Frontal cortex (tissue), 4 donors: ENCODE measurements at places on chromosomes 5 and 9. TPM values are rescaled to one million over a fixed set of nuclear protein-coding genes. Genes with fewer than 3 reads are reported as not detected.

The GABRB2 gene
- 71.7 TPM for total RNA-seq

The PPP1R26 gene
- total RNA-seq = 35.5 TPM

The PCYOX1L gene
- 11.0 TPM for total RNA-seq

The LHX2 gene
- total RNA-seq = 73.0 TPM

The SLC6A3 gene
- not detected for total RNA-seq

The SLC30A5 gene
- 66.0 TPM for total RNA-seq

The PCDHA3 gene
- total RNA-seq = 16.3 TPM

The F12 gene
- 2.4 TPM for total RNA-seq

The SLC45A2 gene
- 0.41 TPM for total RNA-seq

The CENPK gene
- total RNA-seq = 8.6 TPM

The C9orf153 gene
- total RNA-seq = not detected

The KCNT1 gene
- 3.7 TPM for total RNA-seq

The APBB3 gene
- total RNA-seq = 23.2 TPM

The PGM5 gene
- 3.3 TPM for total RNA-seq

The IFNA21 gene
- total RNA-seq = not detected

The IQGAP2 gene
- 9.4 TPM for total RNA-seq

The PCDHB2 gene
- 13.0 TPM for total RNA-seq

The PCDHA11 gene
- total RNA-seq = 29.3 TPM

The SPARC gene
- 74.6 TPM for total RNA-seq

The SHOC1 gene
- total RNA-seq = not detected

The TMC1 gene
- 0.82 TPM for total RNA-seq

The NIM1K gene
- total RNA-seq = 8.2 TPM

The GPRIN1 gene
- total RNA-seq = 101 TPM

The PCDHA12 gene
- 11.0 TPM for total RNA-seq

The NOXA1 gene
- 1.2 TPM for total RNA-seq

The PCDHB15 gene
- 18.3 TPM for total RNA-seq

The PCDHB14 gene
- total RNA-seq = 12.6 TPM

The NEUROG1 gene
- 0.41 TPM for total RNA-seq

The PTGER4 gene
- total RNA-seq = 1.6 TPM

The ABCA2 gene
- 20.8 TPM for total RNA-seq

The ORM2 gene
- total RNA-seq = not detected

The LHX3 gene
- not detected for total RNA-seq

The MAST4 gene
- total RNA-seq = 13.9 TPM

The IPO11 gene
- 39.9 TPM for total RNA-seq

The PCDHB11 gene
- 13.0 TPM for total RNA-seq

The IFNA2 gene
- not detected for total RNA-seq

The SGCD gene
- total RNA-seq = 3.3 TPM

The TERT gene
- total RNA-seq = not detected

The BTNL3 gene
- total RNA-seq = not detected
